ENCODE measurements at places on chromosomes 5 and 9.

DNA sequence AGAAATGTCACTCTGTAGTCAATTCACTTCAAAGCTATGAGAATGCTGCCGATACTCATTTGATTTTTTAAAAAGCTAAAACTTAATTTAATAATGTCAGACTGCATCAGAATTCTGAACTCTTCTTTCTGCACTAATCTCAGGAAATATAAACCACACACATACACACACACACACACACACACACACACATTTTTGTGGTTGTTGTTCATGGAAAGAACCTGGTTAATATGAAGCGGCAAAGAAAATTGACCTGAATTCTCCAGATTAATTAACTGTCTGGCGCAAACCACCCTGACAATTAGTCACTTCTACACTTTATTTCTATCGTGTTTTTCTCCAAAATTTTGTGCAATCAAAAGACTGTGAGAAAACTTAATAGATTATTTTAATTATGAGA is 740.5 kb downstream of the TLE1 start:
- no peaks in the 10 kb centered on the region for H3K4me1 ChIP-seq
- H3K36me3 ChIP-seq: no peaks in the 10 kb centered on the region
- H3K27me3 ChIP-seq: no peaks in the 10 kb centered on the region
- no peak overlapping the region for H3K27ac ChIP-seq
- no peak for DNase-seq

GRCh38 chr5:56155992-56156584 is 77.0 kb downstream of the ANKRD55 start:
- DNase-seq: no peak
- peaks cover 48% of the 10 kb centered on the region for H3K4me1 ChIP-seq
- H3K27me3 ChIP-seq: no peaks in the 10 kb centered on the region
- no peak overlapping the region for H3K4me3 ChIP-seq
- H3K36me3 ChIP-seq: no peaks in the 10 kb centered on the region

GRCh38 chr5:157290981-157291711 is 25.2 kb downstream of the CYFIP2 start:
- H3K27me3 ChIP-seq: no peaks in the 10 kb centered on the region
- no peak overlapping the region for H3K4me3 ChIP-seq
- H3K4me1 ChIP-seq: peaks cover 75% of the 10 kb centered on the region
- peaks cover 84% of the 10 kb centered on the region for H3K36me3 ChIP-seq

DNA sequence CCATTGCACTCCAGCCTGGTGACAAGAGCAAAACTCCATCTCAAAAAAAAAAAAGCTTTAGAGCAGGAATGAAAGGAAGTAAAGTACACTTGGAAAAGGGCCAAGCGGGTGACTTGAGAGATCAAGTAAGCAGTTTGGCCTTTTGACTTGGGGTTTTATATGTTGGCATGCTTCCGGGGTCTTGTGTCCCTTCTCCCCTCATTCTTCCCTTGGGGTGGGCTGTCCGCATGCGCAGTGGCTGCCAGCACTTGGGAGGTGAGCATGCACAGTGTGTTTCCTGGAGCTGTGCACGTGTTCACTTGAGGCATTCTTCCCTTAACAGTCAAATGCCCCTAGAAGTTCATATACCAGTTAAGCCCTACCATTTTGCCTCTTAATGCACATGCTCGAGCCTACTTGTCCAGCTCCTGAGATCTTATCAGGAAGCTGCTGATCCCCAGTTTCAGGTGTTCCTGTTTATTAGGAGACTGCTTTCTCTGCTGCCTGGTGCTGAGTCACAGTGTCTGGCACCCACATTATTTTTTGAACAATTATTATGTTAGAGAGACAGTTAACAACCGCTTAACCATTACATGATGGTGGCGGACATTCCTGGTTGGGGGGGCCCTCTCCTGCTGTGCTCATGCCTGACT is 32.6 kb upstream of the PRRC2B start:
- H3K4me1 ChIP-seq: peaks cover 24% of the 10 kb centered on the region
- no peaks in the 10 kb centered on the region for H3K27me3 ChIP-seq
- peak overlapping the region; percentile 90 for H3K27ac ChIP-seq
- H3K36me3 ChIP-seq: no peaks in the 10 kb centered on the region
- peak overlapping the region; percentile 32 for H3K4me3 ChIP-seq

- H3K27me3 ChIP-seq: no peaks in the 10 kb centered on the region
- H3K4me3 ChIP-seq: no peak overlapping the region
- no peak overlapping the region for H3K27ac ChIP-seq
- H3K4me1 ChIP-seq: no peaks in the 10 kb centered on the region
Measured at GRCh38 chr5:145499483-145499882, 335.7 kb downstream of the PRELID2 start.

DNA sequence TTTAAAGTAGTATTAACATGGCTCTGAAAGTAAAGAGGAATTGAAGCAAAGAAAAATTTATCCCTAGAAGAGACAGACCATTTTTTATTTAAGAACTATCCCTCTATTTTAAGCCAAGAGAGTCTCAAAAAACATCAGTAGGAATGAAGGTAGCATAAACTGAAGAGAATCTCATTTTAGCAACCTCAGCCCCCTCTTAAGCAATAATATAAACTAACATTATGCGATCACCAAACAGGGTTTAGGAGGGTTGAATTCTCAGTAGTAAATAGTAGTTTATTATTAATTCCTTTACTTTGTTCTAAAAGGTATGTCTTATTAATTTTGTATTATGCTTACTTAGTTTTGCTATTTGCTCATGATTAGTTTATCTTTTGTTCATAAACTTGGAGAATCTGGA is 287.4 kb downstream of the CDK5RAP2 start:
- H3K4me3 ChIP-seq: no peak overlapping the region
- no peak overlapping the region for H3K27ac ChIP-seq
- peaks cover 4% of the 10 kb centered on the region for H3K27me3 ChIP-seq
- DNase-seq: no peak

All from activated CD8-positive, alpha-beta T cell treated with anti-CD3 and anti-CD28 coated beads for 36 hours (primary cell).